ENCODE measurements at places on chromosomes 13 and 19. TPM values are rescaled to one million over a fixed set of nuclear protein-coding genes. Genes with fewer than 3 reads are reported as not detected.

DNA sequence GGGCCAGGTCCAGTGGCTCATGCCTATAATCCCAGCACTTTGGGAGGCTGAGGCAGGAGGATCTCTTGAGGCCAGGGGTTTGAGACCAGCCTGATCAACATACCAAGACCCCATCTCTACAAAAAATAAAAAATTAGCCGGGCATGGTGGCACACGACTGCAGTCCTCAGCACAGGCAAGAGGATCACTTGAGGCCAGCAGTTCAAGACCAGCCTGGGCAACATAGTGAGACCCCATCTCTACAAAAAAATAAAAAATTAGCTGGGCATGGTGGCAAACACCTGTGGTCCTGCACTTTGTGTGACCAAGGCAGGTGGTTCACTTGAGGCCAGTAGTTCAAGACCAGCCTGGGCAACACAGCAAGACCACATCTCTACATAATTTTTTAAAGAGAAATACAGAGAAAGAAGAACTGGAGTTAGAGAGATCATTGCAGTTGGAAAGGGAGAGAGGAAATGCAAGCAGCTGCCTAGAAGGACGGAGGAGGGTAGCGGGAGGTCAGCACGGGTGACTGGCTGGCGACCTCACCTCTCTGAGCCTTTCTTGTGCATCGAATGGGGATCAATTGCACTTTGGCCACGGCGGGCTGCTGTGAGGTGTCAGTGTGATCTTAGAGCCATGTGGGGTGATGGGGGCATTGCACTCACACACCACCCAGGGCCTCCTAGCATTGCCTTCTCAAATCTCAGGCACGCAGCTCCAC is 13.9 kb downstream of the BCAM start:
- H3K27ac ChIP-seq: no peak overlapping the region
- no peak overlapping the region for H3K4me3 ChIP-seq
- no peak for DNase-seq
- no peaks in the 10 kb centered on the region for H3K4me1 ChIP-seq

DNA sequence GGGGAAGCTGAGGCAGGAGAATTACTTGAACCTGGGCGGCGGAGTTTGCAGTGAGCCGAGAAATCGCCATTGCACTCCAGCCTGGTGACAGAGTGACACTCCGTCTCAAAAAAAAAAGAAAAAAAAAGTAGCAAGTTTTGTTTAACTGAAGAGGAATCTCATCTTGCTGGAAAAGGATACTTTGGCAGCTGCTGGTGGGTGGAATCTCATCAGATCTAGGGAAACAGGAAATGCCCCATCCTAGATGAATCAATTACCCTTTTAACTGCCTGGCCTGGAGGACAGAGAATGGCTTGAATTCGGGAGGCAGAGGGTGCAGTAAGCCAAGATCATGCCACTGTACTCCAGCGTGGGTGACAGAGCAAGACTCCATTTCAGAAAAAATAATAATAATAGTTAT is 8.4 kb downstream of the ZNF320 start:
- no peak overlapping the region for H3K4me3 ChIP-seq
- H3K27me3 ChIP-seq: no peaks in the 10 kb centered on the region
- no peak overlapping the region for H3K27ac ChIP-seq
- no peak for DNase-seq
- H3K4me1 ChIP-seq: peaks cover 10% of the 10 kb centered on the region

DNA sequence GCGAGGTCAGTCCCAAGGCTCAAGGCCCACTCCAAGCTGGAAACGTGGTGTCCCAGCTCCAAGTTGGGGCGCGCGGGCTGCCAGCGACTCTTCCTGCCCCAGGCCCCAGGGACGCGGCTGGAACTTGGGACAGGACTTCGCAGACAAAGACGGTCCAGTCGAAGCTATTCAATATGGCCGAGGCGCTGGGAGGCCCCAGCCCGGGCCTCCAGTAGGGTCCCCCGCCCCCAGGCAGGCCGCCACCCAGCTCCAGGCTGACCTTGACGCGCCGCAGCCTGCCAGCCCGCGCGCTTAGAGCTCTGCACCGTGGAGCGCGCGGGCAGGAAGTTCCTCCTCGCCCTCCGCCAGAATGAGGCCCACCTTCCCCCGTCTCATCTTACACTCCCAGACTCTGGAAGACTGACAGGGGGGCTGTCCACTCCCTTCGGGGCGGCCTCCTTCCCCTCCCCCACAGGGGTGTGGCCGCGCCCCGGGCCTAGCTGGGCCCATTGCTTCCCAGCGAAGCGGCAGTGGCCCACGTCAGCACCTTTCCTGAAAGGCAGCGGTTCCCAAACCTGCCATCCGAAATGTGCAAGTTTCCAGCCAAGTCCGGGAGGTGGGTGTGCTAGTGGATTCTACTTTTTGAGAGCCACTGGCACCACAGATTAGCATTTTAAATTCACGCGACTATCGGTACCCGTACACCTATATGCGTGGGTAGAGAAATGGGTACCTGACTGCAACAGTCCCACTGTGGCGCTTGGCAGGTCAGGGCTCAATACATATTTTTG is at the start of gene CCDC8:
Gene CCDC8, minus strand, starts transcription at position 303 of the 770 bp plus-strand sequence. CDS start 754 bp downstream, outside the sequence.
- H3K27me3 ChIP-seq: peaks cover 55% of the 10 kb centered on the region
- H3K27ac ChIP-seq: no peak within 1 kb of the TSS

GRCh38 chr19:35748106-35749020 is at the start of gene LIN37:
Gene LIN37 (plus strand): TSS chr19:35748576. CDS start chr19:35748725, 149 bp downstream.
- peak within 1 kb of the TSS; percentile 89 for H3K4me3 ChIP-seq
- H3K4me1 ChIP-seq: peaks cover 40% of the 10 kb centered on the region
- peak; percentile 99 for DNase-seq

GRCh38 chr13:66210677-66211076 is 1019.5 kb downstream of the PCDH9 start:
- H3K27ac ChIP-seq: no peak overlapping the region
- DNase-seq: no peak
- no peaks in the 10 kb centered on the region for H3K36me3 ChIP-seq

GRCh38 chr19:40355975-40356680 is 7.6 kb downstream of the PLD3 start:
- no peak for DNase-seq
- H3K27ac ChIP-seq: no peak overlapping the region
- no peaks in the 10 kb centered on the region for H3K27me3 ChIP-seq
- peaks cover 8% of the 10 kb centered on the region for H3K4me1 ChIP-seq

GRCh38 chr13:98443329-98443728 is 133.6 kb downstream of the STK24 start:
- peaks cover 6% of the 10 kb centered on the region for H3K36me3 ChIP-seq
- no peak overlapping the region for H3K27ac ChIP-seq

The TPT1 gene
- total RNA-seq: 3,408 TPM

The TPTE2 gene
- 0.11 TPM for total RNA-seq

GRCh38 chr19:16075430-16076153 is 703 bp upstream of the TPM4 start:
- H3K36me3 ChIP-seq: peaks cover 24% of the 10 kb centered on the region
- peak overlapping the region; percentile 91 for H3K27ac ChIP-seq
- H3K4me1 ChIP-seq: peaks cover 59% of the 10 kb centered on the region
- no peak for DNase-seq

DNA sequence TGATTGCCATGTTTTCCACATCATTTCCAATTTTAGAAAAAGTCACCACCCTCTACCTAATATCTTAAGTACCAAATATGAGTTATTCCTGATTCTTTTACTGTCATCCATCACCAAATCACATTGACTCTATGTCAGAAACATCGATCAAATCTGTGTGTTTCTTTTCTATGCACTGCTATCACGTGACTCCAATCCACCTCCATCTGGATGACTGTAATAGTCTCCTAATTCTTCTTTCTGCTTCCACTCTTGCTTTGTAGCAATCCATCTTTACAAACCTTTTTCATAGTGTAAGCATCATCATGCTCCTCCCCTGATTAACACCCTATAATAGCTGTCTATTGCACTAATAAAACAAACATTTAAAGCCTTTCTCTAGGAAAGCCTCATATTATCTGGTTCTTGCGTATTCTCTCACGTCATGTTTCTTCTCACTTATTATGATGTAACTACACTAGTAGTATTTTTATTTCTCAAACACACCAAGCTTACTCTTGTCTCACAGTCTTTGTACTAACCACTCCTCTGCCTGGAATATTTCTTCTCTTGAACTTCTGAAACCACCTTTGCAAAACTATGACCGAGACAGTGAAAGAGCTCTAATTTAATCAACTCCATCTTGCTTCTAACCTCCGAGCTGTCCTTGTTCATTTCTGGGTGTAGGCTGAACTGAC is 10.7 kb upstream of the FPR3 start:
- H3K36me3 ChIP-seq: no peaks in the 10 kb centered on the region
- no peak for DNase-seq
- peaks cover 4% of the 10 kb centered on the region for H3K4me1 ChIP-seq
- H3K4me3 ChIP-seq: no peak overlapping the region
- H3K27me3 ChIP-seq: peaks cover 24% of the 10 kb centered on the region

The ADM5 gene
- 4.1 TPM for total RNA-seq

DNA sequence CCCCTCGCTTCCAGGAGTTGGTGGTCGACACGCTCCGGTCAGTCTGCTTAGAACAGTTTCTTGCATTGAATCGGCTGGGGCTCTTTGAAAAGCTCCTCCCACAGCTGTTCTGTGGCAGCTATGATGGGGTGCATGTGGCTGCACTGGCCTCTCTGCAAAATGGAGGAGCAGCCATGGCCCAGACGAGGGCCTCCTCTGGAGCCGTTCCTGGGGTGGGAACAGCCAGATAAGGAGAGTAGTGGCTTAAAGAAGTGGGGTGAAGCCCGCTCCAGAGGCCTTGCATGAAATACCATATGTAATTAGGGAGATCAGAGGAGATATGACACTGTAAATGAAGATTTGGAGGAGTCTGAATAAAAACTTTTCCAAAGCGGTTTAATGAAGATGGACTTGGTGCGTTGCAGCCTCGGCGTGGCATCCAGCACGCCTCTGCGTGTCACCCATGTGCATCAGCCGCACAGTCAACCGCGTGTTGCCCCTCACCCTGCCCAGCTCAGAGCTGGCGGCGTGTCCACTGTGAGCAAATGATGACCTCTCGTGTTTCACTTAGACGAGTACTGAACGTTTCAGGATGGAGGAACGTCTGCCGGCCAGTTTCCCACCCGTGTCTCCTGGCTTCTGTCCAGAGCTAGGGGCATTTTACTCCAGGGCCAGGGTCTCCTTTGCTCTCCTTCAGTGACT is 199.2 kb downstream of the TEX29 start:
- H3K4me3 ChIP-seq: no peak overlapping the region
- DNase-seq: no peak
- H3K27ac ChIP-seq: no peak overlapping the region
- H3K27me3 ChIP-seq: no peaks in the 10 kb centered on the region
- H3K4me1 ChIP-seq: no peaks in the 10 kb centered on the region
- H3K36me3 ChIP-seq: no peaks in the 10 kb centered on the region

GRCh38 chr19:13095393-13095784 is 7.3 kb downstream of the LYL1 start:
- peak; percentile 36 for DNase-seq
- no peak overlapping the region for H3K27ac ChIP-seq
- H3K4me1 ChIP-seq: peaks cover 37% of the 10 kb centered on the region
- H3K27me3 ChIP-seq: peaks cover 32% of the 10 kb centered on the region
- H3K36me3 ChIP-seq: peaks cover 5% of the 10 kb centered on the region

- peaks cover 8% of the 10 kb centered on the region for H3K4me1 ChIP-seq
- no peak overlapping the region for H3K4me3 ChIP-seq
- peak; percentile 60 for DNase-seq
- peaks cover 11% of the 10 kb centered on the region for H3K36me3 ChIP-seq
- H3K27ac ChIP-seq: no peak overlapping the region
Measured at GRCh38 chr19:48102870-48103751, 7.5 kb downstream of the PLA2G4C start.

DNA sequence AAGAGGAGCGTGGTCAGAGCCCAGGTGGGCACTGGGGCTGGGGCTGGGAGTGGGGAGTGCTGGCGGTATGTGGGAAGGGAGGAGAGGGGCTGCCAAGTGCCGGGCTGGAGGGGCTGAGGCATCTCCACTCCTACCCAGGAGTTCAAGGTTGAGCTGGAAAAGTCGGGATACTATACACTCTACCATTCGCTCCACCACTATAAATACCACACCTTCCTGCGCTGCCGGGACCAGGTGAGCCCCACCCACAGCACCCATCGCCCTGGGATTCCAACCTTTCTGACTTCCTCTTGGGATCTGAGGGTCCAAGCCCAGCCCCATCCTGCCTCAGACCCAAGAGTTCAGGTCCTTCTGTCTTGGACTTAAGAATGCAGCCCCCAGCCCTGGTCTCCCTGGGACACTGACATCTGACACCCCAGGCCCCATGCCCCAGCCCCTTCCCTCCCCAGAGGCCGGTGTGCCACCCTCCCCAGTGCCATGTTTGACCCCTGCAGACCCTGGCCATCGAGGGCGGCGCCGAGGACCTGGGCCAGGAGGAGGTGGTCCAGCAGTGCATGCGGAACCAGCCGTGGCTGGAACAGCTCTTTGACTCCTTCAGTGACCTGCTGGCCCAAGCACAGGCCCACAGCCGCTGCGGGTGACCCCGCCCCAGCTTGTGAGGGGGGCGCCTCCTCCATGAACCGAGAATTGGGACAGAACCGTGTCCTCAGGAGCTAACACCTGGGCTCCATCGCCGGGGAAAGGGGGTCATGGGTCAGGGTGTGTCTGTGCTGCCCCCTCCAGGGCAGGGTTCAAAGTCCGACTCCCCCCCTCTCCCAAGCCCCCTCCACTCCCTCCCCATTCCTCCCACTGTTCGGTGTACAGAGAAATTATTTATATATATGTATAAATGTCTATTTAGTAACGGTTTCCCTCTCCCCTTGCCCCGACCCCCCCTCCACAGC is 14.7 kb downstream of the RRAS start:
- no peak overlapping the region for H3K4me3 ChIP-seq
- H3K36me3 ChIP-seq: peaks cover 14% of the 10 kb centered on the region
- H3K27ac ChIP-seq: no peak overlapping the region
- H3K4me1 ChIP-seq: no peaks in the 10 kb centered on the region
- DNase-seq: no peak

DNA sequence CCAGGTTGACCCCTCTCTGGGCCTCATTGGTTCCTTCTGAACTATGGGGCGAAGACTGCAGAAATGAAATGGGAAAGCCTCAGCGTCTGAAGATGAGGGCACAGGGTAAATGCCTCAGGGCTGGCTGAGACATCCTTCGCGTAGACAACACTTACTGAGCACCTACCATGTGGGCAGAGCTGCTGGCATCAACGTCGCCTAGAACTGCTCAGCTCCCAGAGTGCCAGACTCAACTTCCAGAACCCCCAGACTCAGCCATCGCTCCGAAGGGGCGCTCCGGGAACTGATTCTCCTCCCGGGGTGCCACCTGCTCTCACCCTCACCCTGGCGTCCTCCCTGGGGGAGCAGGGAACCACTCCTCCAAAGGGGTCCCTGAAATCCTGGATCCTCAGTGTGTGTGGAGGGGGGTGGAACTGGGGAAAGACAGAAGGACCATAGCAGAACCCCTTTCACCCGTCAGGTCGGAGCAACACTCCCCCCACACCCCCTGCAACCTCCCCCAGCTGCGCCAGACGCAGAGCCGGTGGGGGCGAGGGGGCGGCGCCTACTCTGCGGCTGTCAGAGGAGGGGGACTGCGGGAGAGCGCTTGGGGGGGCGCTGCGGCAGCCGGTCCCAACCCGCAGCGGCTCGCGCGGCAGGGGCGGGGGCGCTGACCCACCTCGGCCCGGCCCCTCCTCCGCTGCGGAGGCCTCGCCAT is 8.2 kb upstream of the NFIC start:
- peak overlapping the region; percentile 60 for H3K4me3 ChIP-seq
- DNase-seq: peak; percentile 32
- no peak overlapping the region for H3K27ac ChIP-seq

All from activated CD4-positive, alpha-beta T cell treated with anti-CD3 and anti-CD28 coated beads for 36 hours (primary cell).